Cardiac septum (tissue), 1 donor: ENCODE measurements at places on chromosomes 1 and 21.

DNA sequence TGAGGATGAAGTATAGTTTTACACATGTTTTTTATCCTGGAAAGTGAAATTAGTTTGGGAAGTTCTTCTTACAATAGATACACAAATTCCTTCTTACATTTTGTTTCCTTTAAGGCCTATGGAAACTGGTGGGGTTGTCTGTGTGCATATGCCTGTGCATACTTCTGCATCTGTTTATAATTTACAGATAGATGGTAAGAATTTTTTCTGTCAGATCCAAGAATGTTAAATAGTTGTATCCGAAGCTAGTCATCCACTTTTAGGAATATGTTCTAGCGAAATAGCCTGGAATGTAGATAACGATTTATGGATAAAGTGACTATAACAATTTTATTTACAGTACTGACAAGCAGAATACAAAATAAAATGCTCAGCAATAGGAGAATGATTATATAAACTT is 194.1 kb downstream of the ROR1 start:
- no peak for DNase-seq

- DNase-seq: no peak
Measured at GRCh38 chr1:3471356-3472087, 17.1 kb downstream of the ARHGEF16 start.

DNA sequence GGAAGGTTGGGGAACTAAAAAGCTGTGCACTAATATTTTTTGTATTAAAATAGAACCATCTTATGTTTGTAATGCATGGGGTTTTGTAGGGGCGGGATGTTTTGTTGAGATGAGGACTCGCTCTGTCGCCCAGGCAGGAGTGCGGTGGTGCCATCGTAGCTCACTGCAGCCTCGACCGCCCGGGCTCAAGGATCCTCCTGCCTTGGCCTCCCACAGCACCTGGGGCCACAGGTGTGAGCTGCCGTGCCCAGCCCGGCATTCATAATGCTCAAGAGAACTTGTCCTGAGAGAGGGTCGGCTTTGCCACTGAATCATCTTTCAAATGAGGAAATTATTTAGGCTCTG is 3.0 kb upstream of the C1orf159 start:
- no peak for DNase-seq

DNA sequence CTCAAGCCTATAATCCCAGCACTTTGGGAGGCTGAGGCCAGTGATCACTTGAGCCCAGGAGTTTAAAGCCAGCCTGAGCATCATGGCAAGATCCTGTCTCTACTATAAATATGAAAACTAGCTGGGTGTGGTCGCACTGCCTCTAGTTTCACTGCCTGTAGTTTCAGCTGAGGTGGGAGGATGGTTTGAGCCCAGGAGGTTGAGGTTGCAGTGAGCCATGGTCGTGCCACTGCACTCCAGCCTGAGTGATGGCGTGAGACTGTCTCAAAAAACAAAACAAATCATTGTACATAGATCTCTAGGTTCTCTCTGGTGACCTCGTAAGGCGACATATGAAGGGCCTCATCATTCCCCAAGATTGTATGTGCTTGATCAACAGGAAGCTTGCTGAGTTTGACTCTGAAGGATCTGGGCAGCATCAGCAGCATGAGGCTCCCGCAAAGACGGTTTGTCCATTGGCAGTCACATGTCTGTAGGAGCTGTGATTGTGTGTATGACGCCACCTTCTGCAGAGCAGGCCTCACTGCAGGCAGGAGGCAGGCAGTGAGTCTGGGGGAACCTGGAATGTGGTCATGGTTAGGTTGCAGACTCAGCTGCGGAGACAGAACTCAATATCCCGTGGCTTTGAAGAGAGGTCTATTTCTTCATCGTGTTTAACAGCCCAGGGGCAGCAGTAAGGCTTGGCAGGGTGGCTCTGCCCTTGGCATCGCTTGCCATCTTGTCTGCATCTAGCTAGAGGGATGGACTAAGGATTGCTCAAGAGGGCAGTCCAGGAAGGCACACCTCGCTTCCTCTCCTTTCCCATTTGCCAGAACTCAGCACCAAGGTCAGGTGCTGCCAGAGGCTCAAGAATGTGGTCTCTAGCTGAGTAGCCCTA is 14.0 kb downstream of the ATP5PO start:
- DNase-seq: no peak

- no peak for DNase-seq
Measured at GRCh38 chr1:204947338-204947737, 76.7 kb downstream of the NFASC start.

GRCh38 chr1:76444773-76445172 is 370.2 kb downstream of the ST6GALNAC3 start:
- DNase-seq: no peak

DNA sequence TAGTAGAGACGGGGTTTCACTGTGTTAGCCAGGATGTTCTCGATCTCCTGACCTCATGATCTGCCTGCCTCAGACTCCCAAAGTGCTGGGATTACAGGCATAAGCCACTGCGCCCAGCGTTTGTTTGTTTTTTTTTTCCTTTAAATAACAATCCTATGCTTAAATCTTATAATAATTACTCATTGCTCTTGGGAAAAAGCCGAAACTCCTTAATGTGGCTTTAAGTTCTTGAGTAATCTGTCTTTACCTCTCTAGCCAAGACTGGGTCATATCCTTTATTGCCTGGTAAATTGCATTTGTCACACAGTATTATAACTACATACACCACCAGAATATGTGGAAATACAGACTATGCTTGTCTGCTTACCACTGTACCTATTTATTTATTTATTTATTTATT is 97.1 kb downstream of the MACF1 start:
- DNase-seq: no peak

DNA sequence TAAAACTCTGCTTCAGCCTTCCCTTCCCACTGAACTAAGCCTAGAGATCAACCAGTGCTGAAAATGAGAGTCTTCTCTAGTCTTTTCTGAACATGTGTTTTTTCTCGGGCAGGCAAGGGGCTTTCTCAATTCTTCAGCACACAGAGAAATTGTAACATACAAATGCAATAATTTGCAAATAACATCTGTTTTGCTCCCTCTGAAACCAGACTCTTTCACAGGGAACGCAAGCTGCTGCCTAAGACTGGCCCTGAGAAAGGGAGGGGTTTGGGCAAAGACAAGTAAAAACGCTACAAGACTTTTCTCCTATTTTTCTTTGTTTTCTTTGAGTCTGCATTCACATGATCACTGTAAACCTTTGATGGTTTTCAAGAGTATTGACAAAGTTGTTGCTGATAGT is 39.6 kb upstream of the VN1R5 start:
- DNase-seq: no peak

DNA sequence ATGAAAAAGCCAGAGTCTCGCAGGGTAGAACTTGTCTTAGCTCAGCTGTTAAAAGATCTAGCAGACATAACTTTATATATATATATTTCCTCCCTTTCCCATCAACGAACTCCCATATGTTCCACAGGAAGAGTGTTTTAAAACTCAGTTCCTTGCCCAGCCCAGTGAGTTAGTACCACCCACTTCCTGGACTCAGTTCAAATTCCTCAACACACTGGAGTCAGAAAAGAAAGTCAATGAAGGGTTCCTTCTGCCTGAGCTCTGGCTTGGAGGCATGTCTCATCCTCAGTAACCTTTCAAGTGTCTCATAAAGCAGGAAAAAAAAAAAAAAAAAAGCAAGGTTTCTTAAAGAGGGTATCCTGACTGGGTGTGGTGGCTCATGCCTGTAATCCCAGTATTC is 15.6 kb downstream of the TPM3 start:
- DNase-seq: no peak

- DNase-seq: no peak
Measured at GRCh38 chr1:216261631-216262030, 161.6 kb downstream of the USH2A start.

DNA sequence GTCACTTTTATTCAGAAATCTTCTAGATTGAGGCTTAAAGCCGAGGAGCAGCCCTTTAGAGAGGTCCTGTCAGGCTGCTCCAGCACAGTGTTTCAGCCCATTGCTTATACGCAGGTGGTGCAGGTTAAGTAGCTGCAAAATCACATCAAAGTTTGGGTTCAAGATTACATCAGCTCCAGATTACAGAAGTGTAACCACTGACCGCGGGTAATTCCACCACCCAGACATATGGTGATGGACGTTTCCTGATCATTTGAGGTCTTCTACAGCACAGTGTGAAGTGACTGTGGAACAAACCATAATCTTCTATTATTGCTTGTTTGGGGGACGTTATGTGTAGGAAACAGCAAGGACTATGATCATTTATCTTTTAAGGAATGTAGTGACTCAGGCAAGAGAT is 11.8 kb downstream of the C1orf115 start:
- no peak for DNase-seq

DNA sequence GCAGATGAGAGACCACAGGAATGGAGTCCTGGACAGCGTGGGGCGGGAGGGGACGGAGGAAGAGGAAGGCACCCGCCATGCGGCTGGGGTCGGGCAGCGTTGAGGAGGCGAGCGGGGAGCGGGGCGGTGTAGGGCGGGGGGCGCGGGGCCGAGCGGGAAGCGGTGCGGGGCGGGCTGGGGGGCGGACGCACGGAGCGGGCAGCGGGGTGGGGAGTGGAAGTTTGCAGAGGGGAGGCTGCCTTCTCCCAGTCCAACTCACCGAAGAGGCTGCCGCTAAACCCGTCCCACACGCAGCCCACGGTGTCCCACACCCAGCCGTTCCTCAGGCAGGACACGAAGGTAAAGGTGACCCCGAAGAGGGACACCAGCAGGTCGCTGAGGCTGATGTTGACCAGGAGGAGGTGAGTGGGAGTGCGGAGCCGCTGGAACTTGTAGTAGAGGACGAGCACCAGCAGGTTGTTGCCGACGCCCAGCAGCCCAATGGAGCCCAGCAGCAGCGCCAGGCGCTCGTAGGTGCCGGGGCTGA is 483 bp downstream of the CHML start:
- DNase-seq: no peak

DNA sequence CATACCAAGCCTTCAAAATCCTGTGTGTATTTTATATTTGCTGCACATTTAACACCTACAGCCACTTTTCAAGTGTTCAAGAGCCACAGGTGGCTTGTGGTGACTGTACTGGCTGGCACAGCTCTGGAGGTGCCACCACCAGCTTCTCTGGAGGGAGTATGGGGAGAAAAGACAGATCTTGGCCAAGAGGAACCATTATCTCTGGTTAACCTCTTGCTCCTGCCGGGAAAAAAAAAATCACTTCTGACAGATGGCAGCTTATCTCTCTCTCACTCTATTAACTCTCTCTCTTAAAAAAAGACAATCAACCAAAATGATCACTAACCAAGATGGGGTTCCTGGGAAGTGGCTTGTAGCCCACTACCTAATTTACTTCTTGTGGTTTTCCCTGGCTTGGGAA is 1.2 kb upstream of the RIIAD1 start:
- no peak for DNase-seq

GRCh38 chr1:165896277-165896676 is 68.9 kb downstream of the UCK2 start:
- no peak for DNase-seq

- DNase-seq: no peak
Measured at GRCh38 chr1:18830596-18830995, 28.9 kb downstream of the TAS1R2 start.

DNA sequence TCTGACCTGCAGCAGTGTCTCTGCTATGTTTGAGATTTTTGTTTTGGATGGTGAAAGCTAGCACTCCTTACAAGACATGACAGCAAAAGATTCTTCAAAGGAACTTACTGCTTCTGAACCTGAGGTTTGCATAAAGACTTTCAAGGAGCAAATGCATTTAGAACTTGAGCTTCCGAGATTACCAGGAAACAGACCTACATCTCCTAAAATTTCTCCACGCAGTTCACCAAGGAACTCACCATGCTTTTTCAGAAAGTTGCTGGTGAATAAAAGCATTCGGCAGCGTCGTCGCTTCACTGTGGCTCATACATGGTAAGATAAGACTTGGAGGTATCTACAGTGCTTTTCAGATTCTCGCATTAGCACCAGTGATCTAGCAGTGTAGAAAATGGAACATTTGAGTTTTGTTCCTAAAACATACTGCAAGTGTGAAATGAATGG is 200.2 kb downstream of the PDE4B start:
- DNase-seq: no peak

DNA sequence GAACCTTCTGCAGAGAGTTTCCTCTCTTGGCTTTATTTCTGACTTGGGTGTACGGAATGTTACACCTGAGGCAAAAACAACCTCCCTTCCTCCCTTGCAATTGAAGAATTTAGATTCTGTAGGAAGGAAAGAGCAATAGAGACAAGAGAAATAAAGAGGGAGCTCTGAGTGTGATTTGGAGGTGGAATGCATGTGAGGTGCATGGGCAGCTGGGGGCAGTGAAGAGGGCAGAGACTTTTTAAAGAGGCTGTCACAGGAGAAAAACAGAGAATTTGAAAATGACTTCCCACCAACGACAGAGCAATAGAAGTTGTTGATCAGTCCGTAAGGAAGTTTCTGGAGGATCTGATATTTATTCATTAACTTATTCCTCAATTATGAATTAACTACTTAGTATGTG is 172.0 kb upstream of the B3GALT2 start:
- DNase-seq: no peak

GRCh38 chr21:41932191-41932575 is 21.6 kb downstream of the C2CD2 start:
- DNase-seq: no peak

GRCh38 chr1:169733924-169734323 is at the start of gene SELE:
Gene SELE, minus strand, starts transcription at chr1:169734079. Its CDS starts 467 bp downstream, at chr1:169733612.
- no peak for DNase-seq

DNA sequence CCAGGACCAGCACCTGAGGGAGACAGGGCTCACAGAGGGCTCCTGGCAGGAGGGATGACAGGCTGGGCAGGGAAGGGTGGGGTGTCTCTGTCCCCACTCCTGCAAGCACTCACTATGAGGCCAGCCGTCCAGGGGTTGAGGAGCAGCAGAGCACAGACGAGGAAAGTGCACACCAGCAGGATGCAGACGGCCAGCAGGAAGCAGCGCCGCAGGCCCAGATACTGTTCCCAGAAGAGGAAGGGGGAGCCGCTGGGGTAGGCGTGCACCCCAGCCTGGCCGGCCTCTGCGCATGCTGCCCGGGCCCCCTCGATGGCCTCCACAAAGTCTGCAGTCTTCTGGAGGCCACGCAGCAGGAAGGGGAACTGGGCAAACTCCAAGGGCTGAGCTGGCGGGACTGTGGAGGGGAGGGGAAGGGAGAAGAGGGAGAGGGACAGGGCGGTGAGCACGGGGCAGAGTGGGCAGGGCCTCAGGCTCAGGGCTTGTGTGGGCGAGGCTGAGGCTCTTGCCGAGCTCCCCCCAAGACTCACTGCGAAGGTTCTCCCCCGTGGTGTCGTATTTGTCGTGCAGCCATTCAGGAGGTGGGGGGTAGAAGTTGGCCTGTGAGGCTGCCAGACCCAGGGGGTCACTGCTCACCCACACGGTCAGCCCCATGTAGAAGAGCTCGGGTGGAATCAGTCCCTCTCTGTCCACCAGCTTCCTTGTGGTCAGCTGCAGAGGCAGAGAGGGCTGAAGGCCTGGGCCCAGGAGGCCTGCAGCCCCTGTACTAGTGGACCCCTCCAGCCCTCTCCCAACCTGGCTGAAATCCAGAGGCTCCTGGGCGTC is 16.5 kb downstream of the PTCH2 start:
- peak; percentile 87 for DNase-seq

- DNase-seq: no peak
Measured at GRCh38 chr1:233617025-233617424, 3.1 kb downstream of the KCNK1 start.

GRCh38 chr1:108154314-108154713 is 45.8 kb downstream of the SLC25A24 start:
- no peak for DNase-seq

GRCh38 chr1:95352767-95353166 is 118.8 kb downstream of the RWDD3 start:
- no peak for DNase-seq
